ENCODE measurements at places on chromosomes 1 and 21.

- DNase-seq: peak; percentile 61
Observed at GRCh38 chr1:34918977-34919561, 10.4 kb downstream of the DLGAP3 start.

DNA sequence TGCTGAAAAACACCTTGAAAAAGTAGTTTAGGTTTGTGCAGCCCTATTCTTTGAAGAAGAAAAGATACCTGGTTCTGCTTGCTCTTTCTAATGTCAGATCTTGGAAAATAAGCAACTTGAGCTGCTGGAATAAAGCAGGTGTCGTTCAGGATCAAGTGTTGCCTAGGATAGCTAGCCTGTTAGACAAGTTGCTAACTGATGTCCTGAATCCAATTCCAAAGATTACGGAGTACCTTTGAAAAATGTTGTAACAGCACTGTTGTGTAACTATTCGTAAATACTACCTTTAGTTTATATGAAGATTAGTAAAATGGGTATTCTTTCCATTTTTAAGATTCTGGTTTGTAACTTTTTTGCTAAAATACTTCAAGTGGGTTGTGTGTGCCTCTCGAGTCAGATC lies 151.5 kb downstream of the CLEC20A start:
- DNase-seq: no peak

GRCh38 chr1:168520052-168520751 lies 23.6 kb downstream of the XCL2 start:
- no peak for DNase-seq

DNA sequence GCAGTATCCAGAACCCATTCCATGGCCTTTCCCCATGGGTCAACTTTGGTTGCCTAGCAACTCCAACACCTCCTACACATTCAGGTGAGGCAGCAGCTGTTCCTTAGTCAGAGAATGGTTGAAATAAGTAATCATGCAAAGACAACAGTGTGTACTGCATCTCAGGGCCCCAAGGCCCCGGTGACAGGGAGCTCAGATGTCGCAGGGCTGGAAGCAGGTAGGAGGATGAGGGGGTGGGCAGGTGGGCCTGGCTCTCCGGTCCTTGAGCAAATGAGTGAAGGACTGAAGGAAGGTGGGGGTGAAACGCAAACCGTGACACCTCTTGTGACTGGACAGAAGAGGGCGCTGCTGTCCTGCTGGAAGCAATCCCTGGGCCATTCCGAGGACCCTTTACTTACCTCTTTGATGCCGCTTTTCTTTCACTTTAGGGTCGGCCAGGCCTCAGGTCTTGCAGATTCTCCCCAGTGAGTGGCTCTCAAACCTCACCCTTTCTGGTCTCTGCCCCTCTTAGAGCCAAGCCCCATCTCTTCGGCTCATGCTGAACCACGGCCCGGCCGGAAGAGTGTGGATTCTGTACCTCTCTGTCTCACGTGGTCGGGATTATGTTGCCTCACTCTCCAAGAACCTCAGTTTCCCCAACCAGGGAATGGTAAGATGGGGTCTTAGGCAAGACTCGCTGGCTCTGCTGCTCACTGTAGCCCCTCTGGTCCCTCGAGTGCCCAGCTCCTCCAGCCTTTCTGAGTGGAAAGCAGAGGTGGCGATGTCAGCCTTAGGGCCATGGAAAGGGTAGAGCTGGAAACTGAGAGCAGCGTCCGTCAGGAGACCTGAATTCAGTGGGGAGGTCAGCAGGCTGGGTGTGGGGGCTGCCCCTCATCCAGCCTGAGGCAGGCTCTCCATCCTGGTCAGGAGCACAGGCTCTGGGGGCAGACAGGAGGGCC lies 5.6 kb upstream of the KCNA10 start:
- peak; percentile 68 for DNase-seq

- peak; percentile 32 for DNase-seq
Observed at GRCh38 chr1:28756846-28757245, 20.1 kb downstream of the YTHDF2 start.

DNA sequence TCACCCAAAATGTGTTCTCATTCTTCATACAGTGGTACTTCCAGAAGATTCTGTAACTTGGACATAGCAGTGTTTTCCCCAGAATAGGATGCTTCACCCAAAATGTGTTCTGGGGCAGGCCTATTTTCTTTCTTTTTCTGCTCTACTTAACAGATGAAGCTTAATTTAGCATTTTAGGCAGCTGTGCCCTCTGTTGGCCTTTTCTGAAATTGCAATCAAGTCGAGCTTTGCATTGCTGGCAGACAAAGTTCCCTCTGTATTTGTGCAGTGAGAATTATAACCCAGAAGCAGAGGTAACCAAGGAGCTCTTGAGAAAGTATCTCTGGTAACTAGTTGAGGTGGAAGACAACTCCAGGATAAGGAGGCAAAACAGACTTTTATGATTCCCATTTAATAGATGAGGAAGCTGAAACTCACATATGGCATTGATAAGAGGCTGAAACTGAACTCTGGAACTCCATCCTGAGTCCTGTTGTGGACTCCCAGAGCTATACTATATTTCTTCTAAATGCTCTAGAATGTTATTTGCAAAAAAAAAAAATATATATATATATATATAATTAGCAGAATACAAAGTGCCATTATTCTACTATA lies 50.3 kb upstream of the L1TD1 start:
- DNase-seq: peak; percentile 62

GRCh38 chr1:22500471-22500870 lies 48.8 kb downstream of the ZBTB40 start:
- DNase-seq: no peak

DNA sequence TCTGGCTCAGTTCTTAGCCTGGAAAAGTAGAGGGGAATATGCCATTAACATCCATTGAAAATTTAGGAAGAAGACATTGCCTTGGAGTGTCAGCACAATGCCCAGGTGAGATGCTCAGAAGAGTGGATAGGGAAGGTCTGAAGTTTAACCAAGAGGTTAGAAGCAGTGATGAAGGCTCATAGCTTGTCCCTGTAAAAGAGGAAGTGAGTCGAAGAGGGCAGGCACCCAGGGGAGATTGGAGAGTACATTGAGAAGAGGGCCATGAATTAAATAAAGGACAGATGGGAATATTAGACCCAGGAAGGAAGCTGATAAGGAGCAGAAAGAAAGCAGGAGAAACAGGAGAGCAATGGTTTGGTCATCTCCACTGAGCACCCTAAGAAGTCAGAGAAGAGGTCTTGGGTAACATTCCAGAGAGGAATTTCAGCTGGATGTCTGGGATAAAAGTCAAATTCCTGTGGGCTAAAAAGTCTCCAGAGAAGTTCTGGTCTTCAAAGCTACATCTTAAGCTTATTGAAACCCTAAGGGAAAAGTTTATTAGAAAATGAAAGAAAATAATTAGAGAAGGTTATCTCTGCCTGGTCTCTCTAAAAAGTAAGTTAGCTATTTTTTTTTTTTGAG lies 17.3 kb downstream of the C8B start:
- no peak for DNase-seq

- DNase-seq: no peak
Observed at GRCh38 chr1:30323352-30323751, 400.0 kb downstream of the MATN1 start.
